Amniotic stem cell (primary cell): ENCODE measurements at places on chromosomes 5 and 9.

DNA sequence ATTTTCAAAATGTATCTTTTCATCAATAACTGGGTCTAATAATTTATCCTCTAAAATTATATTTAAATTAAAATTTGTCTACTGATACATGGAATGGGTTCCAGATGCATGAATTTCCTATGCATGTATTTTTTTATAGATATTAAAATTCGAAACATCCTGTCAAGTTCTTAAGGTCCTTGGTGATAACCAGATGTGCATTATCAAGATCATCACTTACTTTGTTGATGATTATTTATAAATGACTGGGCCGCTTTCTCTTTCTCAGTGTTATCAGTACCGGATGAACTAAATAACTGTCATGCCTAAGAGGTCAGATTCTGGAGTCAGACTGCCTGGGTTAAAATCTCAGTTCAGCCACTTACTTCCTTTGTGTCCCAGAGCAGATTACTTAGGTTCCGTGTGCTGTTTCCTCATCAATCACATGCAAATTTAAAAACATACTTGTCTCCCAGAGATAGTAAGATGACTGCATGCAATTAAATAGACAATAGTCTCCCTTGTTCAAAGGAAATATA lies 124.3 kb downstream of the TEX10 start:
- no peak for DNase-seq

DNA sequence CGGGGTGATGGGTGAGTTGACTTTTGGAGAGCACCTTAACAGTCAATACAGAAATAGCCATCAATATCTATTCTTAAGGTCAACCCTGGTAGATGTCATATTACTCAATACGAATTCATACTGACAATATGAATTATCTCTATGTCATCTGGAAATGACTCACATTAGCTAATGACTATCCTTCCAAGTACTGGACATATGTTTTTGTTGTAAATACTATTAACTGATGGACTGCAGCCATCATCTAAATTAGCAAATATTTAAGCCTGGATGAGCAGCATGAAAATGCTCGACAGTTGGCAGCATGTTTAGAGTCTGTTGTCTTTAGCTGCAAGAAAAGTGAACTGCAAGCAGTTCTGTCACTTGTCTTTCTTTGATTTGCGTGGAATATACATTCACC lies 19.6 kb upstream of the ISOC1 start:
- no peak for DNase-seq

- DNase-seq, result no peak
Observed at GRCh38 chr5:9380109-9380508, 165.8 kb downstream of the SEMA5A start.

DNA sequence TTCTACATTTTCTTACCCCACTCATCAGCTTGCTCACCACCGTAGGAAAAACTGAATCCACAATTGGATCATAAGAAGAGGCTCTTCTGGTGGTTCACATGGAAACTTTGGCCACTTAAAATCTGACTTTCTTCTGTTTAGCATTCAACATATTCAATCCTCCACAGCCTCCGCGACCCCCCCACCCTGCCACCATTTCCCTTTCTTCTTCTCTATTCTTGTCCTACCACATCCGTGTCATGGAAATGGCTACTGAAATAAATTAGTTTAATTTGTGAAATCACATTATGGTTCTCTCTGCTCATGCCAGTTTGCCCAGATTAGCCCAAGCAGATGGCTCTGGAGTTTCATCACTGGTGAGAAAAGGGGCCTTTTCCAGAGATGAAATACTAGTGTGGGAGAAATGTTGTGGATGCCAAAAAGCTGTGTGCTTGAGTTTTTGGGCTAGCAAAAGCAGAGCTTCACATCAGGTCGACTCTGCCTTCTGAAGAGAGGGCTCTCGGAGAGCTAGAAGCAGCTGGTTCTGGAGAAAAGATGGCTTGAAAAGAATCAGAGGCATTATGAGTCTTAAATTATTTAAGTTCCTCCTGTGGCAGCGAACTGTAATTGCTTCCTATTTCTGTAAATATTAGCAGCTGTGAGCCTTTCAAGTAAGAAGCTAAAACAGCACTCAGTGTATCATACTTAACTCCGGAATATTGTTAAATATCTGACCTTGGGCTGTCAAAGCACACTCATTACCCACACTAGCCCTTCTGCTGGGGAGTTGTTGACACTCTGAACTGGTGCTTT lies 107.1 kb downstream of the MAT2B start:
- DNase-seq, result no peak

DNA sequence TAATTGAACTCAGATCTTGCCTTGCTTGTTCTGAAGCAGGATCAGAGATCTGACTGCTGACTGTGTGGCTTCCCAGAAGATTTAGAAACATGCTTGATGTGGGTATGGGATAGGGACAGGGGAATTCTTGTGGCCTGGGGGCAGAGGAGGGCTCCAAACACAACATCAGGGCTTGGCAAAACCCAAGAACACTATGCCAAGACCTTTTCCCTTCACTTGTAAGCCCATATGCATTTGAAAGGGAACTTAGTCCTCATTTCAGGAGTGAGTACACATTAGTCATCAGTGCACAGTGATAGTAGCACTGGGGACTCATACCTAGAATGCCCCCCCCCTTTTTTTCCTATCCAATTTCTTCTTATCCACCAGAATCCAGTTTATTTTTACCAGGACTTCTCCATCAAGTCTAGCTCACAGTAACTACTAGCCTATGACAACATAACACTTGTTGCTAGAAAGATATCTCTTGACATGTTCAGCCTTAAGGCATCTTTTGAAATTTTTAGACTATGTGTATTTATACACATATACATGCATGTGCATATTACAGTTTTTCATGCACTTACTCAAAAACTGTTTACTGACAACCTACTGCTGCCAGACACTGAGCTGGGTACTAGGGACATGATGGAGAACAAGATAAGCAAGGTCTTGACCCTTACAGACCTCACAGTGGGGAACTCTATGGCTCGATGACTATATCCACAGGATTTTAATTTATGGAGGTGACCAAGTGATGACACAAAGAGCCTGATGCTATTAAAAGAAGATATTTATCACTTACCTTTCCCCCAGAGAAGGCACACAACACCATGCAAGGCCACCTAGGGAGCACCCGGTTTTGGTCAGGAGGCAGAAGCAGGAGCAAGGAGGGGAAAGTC lies 158.3 kb upstream of the MAP3K1 start:
- no peak for DNase-seq

GRCh38 chr9:136739509-136739908 lies 3.2 kb downstream of the LCN10 start:
- no peak for DNase-seq

GRCh38 chr5:88689668-88690408 lies 193.1 kb downstream of the MEF2C start:
- DNase-seq, result no peak

- no peak for DNase-seq
Observed at GRCh38 chr5:96247097-96247701, 185.8 kb downstream of the PCSK1 start.

DNA sequence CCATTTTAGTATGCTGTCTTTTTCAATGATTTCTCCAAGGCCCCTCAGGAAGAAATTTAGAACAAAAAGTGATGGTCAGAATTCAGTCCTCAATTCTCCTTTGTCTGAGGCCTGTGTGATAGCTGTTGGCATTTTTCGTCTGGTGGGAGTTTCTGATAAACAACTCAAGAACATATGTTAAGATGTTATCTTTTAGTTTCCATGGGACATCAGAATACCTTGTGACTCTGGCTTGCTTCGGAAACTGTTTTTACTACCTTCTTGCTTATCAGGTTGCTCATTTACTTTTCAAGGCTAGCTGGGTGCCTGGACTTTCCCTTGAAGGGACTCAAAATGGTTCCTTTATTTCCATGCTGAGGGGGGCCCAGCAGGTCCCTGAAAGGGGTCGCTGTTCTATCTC lies 97.2 kb downstream of the INVS start:
- DNase-seq, result no peak

GRCh38 chr5:40033009-40033408 lies 608.2 kb upstream of the DAB2 start:
- no peak for DNase-seq

DNA sequence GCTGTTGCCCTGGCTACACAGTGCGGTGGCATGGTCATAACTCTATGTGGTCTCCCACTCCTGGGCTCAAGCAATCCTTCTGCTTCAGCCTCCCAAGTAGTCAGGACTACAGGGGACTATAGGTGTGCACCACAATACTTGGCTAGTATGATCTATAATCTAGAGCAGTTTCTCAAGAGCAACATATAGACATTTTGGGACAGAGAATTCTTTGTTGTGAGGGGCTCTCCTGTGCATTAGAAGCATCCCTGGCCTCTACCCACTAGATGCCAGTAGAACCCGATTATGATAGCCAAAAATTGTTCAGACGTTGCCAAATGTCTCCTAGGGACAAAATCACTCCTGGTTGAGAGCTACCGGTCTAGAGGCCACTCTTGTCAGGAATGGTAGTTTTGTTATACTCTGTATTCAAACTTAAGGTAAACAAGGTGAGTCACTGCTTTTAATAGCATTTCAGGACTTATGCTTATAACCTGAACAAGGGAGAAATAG lies 7.2 kb downstream of the ANKHD1 start:
- DNase-seq, result no peak

DNA sequence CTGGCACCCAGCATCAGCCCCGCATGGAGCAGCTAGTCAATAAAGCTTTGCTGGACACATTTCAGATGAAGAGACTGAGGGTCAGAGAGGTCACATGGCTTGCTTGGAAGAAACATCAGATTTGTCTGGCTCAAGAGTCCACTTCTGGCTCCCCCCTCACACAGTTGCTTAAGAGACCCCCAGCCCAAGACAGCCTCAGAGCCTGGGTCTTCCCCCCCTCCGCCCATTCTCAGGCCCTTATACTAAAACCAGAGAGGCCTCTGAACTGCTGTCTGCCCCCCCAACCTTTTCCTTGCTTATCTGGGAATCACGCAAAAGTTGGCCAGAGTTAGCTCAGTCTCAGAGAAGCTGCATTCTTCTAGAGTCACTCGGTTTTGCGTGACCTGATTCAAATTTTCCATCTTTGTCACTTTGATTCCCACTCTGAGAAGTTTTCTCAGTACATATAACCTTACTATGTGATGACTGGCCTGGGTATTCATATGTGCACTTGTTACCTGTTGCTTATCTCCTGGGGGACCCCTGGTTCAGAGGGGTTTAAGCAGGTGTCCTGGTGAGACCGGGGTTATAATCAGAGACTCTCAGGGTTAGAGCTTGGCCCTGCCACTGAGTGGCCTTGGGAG lies 145.4 kb upstream of the IER5L start:
- DNase-seq, result peak; percentile 18

GRCh38 chr5:177608243-177609075 lies 8.5 kb downstream of the B4GALT7 start:
- no peak for DNase-seq

- DNase-seq, result no peak
Observed at GRCh38 chr5:140235791-140236551, 61.0 kb downstream of the CYSTM1 start.

GRCh38 chr5:146042628-146043279 lies 62.6 kb downstream of the PLAC8L1 start:
- DNase-seq, result no peak

- DNase-seq, result no peak
Observed at GRCh38 chr5:173001229-173001841, 17.8 kb downstream of the ATP6V0E1 start.

- DNase-seq, result no peak
Observed at GRCh38 chr9:113566712-113567071, 103.2 kb downstream of the RGS3 start.

DNA sequence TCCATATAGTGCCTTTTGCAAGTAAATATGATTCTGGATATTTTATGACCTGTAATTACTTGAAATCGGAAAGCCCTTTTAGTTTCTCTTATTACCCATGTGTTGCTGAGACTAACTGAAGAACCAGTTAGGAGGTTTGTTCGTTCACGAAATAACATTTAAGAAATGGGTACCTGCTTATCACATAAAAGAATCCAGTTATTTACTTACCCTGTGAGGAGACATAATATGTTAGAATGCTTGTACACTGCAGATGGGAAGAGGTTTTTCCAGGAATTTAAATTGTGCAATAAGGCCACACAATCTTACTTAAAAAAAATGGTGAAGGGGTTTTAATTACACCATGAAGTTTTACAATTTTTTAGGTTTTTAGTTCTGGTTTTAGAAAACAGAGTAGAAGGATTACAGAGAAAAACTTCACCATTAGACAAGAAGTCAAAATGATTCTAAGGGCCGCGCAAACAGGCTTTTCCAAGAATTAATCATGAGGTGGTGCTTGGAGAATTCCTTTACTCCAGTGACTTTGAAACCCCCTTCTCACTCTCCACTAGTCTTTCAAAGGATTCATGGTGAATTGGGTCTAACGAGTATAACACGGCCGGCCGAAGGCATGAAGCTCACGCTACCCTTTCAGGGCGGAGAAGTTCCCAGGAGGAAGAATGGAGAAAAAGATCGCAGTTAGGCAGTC lies 1.1 kb upstream of the PTGER4 start:
- no peak for DNase-seq

- DNase-seq, result peak; percentile 61
Observed at GRCh38 chr9:86099701-86100364, 475 bp upstream of the GOLM1 start.

DNA sequence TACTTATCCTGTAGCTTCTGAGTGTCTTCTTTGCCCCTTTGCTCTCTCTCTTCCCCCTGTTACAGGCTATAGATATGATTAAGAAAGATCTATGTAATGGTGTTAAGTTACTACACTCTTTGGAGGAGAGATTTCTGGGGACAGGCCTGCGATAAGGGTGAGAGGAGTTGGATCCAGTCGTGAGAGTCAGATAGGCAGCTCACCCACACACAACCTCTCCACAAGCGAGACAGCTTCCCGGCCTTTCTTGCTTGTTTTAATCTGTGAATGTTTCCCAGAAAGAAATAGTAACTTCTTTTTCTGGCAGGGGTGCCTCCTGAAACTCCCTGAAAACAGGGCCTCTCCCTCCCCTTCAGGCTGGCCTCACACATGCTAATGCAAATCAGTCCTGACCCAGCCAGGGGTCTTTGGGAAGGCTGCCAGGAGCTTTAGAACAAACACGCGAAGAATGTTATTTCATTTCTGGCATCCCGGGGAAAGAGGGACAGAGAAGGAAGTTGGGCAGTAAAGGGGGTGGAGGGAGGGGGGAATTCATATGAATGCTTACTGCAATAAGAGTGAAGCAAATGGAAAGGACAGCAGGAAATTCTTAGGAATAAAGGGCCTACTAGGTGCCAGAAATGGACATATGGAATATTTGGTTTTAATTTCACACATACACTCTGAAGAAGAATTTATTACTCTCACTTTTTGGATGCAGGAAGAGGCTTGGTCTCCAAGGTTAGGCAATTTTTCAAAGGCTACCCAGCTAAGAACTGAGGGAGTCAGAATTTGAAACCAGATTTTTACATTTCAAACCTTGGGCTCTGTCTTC lies 215.8 kb upstream of the TRIM32 start:
- DNase-seq, result no peak

DNA sequence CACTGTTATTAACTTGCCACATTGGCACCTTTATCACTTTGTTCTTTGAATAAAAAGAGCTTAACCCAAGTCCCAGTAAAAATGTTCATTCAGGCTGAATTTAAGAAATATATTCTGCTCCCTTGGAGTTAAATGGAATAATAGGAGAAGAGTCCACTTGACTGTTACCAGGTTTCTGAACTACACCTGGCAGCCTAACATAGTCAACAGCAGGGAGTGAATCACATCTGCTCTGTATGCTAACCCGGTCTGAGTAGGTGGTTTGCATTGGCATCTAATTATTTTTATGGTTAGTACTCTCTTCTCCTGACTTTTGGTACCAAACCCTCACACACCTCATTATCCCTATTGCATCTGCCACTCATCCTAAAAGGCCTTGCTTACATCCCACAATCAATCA lies 86.7 kb downstream of the STK32A start:
- no peak for DNase-seq
